ENCODE measurements at places on chromosomes 2 and 18.

DNA sequence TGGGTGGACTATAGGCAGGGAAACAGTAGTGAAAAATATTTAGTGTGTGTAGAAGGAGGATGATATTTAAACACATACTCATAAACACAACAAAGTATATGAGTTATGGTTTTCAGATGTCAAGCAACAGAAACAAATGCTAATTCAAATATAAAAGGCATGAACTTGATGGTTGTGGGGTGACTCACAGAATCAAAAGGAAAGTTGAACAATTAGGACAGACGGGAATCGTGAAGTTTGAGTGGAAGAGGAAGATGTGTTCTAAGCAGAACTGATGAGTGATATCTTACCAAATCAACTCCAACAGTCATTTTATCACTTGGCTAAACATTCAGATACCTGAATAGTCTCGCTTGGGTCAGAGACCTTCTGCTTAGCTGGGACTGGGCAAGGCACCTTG lies 53.6 kb upstream of the ITGA6 start:
- no peak for DNase-seq

DNA sequence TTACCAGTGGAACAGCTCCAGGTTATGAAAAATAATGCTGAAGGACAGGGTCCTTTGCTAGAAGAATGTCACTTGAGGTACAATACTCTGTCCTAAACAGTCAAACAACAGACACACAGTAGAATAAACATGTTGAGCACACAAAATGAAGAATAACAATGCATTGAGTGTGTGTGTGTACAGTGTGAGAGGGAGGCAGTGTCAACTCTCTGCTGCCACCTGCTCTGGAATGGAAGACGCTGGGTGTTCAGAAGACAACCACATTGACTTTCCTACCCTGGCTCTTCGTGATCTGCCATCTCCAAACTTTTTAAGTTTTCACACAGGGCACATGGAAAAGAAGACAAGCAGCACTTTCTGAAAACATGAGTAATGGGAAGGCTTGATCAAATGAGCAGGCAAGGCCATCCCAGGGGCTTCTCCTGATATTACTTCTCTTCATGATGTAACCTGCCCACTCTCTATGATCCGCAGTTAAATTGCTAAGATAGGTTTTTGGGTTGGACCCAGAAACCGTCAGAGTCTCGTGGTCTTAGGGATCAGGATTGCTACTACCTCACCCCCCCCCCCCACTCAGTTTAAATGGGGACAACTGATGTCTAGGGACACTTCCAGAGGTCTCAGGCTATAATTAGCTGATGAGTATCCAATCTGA lies 533.2 kb upstream of the TNP1 start:
- DNase-seq: no peak

DNA sequence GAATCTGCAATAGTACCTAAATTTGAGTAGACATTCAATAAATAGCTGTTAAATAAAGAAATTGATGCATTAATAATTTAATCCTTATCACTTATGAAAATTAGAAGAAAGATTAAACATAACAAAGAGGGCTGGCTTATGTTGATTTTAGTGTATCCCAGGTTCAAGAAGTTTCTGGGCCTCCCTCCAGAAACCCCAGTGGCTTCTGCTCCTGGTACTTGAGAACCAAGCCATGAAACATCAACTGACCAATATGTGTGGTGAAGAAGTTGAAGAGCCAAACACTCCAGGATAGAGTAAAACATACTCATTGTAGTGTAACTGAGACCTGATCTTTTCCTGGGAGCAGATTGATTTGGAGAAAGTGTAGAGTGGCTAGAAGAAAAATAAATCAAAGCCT lies 1465.7 kb upstream of the PIK3C3 start:
- DNase-seq: no peak

GRCh38 chr2:143321994-143322393 lies 192.8 kb downstream of the ARHGAP15 start:
- no peak for DNase-seq

DNA sequence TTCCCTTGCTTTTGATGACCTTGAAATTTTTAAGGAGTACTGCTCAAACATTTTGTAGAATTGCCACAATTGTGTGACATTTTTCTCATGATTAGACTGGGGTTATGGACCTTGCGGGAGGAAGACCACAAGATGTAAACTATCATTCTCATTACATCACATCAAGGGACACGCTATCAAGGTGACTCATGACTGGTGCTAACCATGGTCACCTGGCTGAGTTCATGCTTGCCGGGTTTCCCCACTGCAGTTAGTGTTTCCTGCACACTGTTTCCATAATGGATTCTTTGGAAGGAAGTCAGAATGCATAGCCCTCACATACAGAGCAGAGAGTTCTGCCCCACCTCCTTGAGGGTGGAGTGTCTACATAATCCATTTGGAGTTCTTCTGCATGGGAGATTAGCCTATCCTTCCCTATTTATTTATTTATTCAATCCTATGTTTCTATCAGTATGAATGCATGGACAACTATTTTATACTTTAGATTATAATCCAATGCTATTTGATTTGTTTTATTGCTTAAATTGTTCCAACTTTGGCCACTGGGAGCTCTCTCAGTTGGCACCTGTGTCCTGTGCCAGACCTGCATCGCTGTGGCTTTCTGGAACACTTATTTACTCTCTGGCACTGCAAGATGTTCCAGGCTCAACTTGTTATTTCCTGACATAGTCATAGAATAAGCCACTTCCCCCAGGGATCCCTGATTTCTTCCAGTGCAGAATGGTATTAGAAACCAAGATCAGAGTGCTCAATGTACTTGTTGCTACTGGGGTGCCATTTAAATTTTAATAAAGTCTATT lies 6.0 kb downstream of the MC2R start:
- peak; percentile 72 for DNase-seq

- DNase-seq: no peak
These were observed 56.4 kb downstream of the THADA start for GRCh38 chr2:43539436-43539835.

DNA sequence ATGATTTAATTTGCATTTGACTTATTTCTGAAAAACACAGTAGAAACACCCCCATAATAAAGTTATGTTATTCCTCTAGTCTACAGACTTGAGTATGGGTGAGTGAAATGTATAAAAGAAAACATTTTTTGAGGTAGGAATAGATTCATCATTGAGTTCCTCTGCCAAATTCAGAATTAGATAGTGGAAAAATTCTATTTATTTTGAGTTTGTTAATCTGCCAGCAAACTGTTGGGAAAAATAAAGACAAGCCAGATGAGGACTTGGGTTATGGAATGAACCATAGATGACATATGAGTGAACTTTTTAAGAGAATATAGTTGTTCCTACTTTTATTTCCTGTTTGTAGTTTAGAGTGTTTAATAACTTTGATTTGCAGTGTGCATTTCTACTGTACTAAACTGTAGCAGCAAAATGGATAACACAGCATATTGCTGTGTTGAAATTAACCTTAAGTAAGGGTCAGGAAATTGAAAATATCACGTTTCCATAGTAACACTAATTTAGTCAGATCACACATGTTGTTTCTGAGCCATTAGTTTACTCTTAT lies 35.6 kb upstream of the PNPT1 start:
- no peak for DNase-seq

DNA sequence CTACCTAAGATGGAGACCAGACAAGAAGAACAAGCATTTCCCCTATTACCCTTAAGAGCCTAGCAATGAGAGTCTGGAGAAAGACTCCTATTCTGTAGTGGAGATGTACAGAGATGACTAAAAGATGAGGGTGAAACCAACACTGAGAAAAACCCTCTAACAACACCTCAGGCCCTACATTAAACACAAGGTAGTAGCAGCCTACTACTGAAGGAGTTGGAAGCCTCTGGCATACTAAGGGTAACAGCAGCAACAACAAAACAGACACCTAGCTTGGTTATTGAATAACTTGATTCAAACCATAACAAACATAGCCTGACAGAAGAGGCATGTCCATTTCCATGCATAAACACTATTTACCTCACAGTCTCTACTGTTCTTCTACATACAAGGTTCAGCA lies 60.5 kb downstream of the UGP2 start:
- DNase-seq: no peak

- no peak for DNase-seq
These were observed 18.0 kb downstream of the TGOLN2 start for GRCh38 chr2:85309699-85310321.

DNA sequence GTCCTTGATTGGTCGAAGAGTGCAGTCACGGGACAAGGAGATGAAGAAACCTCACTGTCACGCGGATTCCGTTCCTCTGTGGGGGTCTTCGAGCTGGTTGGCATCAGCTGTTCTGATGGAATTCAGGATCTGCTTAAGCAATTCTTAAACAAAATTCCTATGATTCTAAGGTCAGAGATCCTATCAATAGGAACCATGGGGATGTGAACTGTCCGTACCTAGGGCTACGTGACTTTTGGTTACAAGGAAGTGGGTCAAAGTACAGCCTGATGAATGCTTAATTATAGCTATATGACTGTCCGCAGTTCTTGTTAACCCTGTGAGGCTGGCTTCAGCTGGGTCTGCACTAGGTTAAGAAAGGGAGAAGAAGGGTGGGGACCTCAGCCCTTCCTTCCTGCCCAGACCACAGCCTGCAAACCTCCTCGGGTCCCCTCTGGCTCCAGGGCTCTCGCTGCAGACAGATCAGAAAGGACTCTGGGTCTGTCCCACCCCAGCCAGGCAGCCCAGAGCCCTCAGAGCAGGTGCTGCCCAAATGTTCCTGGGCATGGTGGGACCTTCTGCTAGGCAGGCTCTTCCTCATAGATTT lies 44.2 kb upstream of the TAF1B start:
- no peak for DNase-seq

DNA sequence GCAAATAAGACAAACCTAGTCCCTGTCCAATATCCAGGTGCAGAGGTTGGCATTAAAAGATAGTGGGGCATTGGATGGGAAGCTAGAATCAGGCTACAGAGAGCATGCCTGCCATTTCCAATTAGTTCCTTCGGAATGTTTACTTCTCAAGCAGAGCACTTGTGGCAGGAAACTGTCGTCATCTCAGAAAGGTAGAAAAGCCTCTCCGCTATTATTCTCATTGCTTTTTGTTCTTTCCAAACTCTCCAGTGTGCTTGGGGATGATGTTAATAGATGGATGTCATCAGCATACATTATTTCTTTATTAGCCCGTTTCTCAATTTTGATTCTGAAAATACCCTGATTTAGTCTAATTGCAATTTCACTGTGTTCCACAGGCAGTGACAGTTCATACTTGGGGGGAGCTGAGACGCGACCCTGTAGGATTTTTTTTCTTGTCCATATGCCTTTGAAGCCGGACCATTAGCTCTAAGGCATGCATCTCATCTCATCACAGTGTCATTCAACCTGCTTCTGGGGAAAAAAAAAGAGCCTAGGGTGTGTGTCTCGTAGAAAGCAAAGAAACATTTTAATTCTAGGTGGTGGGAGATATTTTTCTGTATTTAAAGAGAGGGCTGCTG lies 7.7 kb downstream of the ASB18 start:
- no peak for DNase-seq

- DNase-seq: no peak
These were observed 7.8 kb downstream of the EHD3 start for GRCh38 chr2:31241625-31242270.

GRCh38 chr18:13449651-13450050 lies 231.1 kb downstream of the LDLRAD4 start:
- no peak for DNase-seq

- DNase-seq: no peak
These were observed 260.6 kb upstream of the NT5C1B start for GRCh38 chr2:18849841-18850578.

GRCh38 chr18:51655327-51655698 lies 457.8 kb upstream of the MEX3C start:
- DNase-seq: no peak

DNA sequence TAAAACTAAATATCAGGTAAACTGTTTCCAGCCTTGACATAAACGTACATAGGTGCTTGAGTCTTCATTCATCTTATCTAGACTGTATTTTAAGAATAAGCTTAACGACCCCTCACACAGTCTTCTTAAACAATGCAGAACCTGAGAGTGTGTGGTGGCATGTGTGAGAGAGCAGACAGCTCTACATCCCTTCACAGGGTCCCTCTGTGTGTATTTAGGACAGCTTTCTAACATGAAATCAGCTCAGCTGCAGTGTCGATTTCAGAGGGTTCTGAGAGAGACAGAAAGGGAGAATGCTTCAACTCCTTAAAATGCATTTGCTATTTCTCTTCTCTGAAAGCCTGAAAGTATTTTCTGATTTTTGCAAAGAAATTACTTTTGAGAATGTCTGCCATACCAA lies 185.2 kb downstream of the GRB14 start:
- DNase-seq: no peak

- no peak for DNase-seq
These were observed 292.2 kb downstream of the AFF3 start for GRCh38 chr2:99850084-99850710.

DNA sequence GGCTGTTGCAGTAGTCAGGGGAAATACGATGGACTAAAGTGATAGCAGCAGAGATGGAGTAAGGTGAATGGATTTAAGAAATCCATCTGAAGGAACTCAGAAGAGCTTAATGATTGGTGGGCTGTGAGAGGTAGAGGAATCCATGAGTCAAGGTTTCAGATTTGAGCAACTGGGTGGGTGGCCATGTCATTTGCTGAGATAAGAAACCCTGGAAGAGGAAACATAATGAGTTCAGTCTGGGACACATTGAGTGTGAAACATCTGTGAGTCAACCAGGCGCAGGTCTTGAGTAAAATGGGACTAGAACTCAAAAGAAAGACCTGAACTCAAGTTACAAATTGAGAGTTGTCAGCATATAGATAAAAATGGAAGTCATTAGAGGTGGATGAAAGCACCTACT lies 19.7 kb upstream of the ASNSD1 start:
- DNase-seq: no peak

GRCh38 chr2:237693291-237693994 lies 66.1 kb downstream of the LRRFIP1 start:
- DNase-seq: no peak

DNA sequence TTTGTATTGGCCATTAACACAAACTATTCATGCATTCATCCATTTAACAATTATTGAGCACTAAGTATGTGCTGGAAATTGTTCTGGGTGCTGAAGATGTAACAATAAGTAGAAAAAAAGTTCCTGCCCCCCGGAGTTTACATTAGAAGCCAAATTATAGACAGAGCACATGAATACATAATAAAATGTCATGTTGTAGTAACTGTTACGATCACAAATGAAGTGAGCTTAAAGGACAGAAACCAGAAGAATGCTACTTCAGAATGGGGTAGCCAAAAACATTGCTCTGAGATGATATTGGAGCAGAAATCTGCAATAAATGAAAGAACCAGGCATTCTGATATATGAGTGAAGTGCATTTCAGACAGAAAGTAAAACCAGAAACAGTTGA lies 256.0 kb upstream of the SETBP1 start:
- DNase-seq: no peak

- no peak for DNase-seq
These were observed 20.5 kb downstream of the ARHGAP25 start for GRCh38 chr2:68755071-68755470.

- DNase-seq: no peak
These were observed 63.4 kb upstream of the BOD1L2 start for GRCh38 chr18:57083485-57083884.

- DNase-seq: no peak
These were observed 39.9 kb downstream of the REEP1 start for GRCh38 chr2:86297382-86298147.

Data from LNCaP clone FGC (cell line).